ENCODE measurements at places on chromosomes 4 and X.

GRCh38 chr4:151614561-151614960, 146.2 kb downstream of the GATB start:
- no peak for DNase-seq

DNA sequence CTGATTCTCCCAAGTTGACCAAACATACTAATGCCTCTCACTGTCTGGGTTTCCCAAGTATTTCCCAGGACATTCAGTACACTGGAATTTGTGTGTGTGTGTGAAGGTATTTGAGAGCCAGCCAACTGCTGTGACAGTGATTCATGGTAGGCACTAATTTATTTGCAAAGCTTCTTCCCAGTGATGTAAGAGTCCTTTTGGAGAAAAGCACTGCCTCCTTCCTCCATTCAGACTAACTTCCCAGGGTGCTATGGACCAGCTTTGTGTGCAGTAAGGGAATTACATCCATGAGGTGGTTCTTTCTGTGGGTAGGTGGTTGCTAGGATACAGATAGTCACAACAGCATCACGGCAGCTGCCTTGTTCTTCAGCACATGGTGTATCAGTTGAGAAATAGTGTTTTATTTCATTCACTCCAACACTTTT, 8.7 kb downstream of the EGF start:
- DNase-seq, result no peak

- DNase-seq, result no peak
These were observed 1.3 kb upstream of the INTU start for GRCh38 chr4:127631420-127631819.

- no peak for DNase-seq
These were observed 22.6 kb downstream of the SLC25A4 start for GRCh38 chr4:185165605-185166063.

- no peak for DNase-seq
These were observed 52.5 kb upstream of the TADA2B start for GRCh38 chr4:6990661-6991060.

GRCh38 chr4:61984260-61984909, 784.3 kb downstream of the ADGRL3 start:
- DNase-seq, result no peak

DNA sequence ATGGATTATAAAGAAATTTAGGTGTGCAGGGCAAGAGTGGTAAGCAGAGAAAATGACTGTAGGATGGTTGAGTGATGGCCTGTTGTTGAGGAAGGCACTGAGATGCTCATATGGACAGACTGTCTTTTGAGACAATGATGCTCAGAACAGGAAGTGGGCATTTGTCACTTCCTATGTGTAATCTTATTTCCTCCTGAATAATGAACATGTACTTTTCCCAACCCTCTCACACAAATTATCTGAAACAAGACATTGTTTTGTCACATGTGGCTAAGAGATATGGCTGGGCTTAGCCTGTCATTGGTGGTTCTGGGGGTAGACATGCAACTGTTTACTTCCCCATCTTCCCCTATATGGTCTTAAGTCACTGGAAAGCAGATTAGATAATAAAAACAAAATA, 240.5 kb downstream of the CFAP47 start:
- DNase-seq, result no peak

- DNase-seq, result no peak
These were observed 17.2 kb downstream of the NKX6-1 start for GRCh38 chr4:84481860-84482245.

DNA sequence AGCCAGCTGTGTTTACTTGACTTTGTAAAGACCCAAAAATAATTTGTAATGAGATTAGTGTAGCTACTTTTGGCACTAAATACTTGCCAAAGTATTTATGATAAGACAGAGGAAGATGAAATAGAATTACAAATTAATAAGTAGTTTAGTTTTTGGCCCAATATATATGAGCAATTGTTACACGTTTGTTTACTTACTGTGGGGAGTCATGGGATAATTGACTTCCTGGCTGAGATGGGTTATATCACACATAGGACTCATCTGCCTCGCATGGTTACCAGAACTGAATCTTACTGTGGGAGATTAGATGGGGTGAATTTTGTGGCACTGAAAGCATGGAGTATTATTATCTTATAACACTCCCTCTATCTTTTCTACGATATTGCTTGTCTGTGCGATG, 66.6 kb downstream of the INTS12 start:
- no peak for DNase-seq

GRCh38 chr4:136540747-136541146, 991.5 kb downstream of the PCDH18 start:
- DNase-seq, result no peak

DNA sequence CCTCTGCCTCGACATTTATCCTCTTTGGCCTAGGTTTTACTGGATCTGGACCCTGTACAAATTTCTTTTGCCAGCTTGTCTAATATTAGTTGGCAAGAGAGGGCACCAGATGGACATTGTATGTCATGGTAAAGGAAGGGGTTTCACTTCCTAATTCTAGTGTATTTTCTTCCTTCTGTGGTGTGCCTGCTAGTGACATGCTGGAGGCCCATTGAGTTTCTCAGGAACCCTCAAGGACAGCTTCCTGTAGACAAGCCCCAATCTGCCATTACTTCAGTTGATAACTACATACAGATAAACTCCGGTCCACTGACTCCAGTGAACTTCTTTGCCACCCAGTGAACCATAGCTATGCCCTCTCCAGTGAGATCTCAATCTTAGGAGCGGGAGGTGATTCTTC, 116.9 kb downstream of the STPG2 start:
- DNase-seq, result no peak

DNA sequence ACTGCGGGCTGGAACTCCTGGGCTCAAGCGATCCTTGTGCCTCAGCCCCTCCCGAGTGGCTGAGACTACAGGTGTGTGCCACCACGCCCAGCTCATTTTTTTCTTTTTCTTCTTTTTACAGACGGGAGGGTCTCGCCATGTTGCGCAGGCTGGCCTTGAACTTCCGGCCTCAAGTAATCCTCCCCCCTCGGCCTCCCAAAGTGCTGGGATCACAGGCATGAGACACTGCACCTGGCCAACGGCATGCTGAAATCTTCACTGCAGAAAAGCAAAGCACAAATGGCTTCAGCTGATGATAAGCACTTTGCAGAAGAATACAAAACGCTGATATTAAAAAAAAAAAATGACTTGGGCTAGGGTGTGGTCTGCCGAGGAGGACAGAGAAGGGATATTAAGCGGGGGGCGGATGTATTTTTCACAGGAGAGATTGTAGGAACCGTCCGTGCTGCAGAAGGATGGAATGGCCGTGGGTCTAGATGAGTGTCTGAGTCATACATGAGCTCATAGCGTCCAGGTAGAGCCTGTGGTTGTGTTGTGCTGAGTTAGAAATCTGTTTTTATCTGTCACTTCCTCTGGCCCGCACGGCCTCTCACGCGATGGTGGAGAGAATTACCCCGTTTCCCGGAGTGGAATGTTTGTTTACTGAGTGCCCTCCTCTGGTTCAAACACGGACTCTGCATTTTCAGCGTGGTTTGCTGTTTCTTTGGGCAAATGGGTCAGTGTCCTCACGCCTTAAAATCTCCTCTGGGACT, 8.5 kb upstream of the AKAP17A start:
- DNase-seq, result no peak

- DNase-seq, result no peak
These were observed 1.1 kb downstream of the BMPR1B start for GRCh38 chr4:94758700-94759399.

GRCh38 chr4:169795585-169795984, 37.8 kb upstream of the HPF1 start:
- DNase-seq, result no peak

DNA sequence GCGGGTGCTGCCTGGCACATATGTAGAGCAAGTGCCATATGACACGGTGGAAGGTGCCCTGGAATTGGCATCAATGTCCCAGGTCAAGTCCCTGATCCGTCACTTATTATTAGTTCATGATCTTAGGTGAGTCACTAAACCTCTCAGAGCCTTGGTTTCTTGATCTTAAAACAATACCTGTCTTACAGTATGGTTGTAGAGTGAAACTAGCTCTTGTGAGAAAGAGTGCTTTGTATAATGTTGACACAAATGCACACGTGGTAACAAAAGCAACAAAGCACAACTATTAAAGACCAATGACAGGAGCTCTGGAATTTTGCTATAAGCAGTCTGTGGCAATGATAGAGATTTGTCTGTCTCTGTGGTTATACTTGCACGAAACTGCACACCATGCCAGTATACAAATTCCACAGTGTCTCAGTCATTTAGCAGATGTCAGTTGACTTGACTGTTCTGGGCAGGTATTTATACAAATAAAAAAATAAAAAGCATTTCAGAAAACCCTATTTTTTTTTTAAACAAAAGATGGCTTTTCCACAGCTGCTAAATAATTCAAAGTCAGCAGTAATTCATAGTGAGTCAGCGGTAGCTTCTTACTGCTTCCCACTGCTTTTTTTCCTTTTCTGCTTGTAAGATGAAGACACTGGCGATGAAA, 19.7 kb upstream of the ACSL1 start:
- DNase-seq, result no peak

DNA sequence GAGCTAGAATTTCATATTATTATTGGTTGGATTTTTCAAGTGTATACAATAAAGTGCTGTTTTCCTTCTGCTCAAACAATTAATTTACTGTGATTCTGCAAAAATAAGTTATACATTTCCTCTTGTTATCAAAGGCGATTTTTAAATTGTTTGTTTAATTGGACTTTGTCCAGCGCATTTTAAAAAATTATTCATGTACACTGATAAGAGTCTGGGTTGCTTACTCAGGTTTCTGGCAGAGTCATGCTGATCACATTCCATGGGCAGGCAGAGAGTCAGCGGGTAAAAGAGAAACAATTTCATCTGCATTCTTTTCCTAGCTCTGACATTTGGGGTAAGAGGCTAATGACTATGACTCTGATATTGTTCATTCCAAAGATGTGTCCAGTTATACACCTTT, 8.9 kb downstream of the FAT4 start:
- DNase-seq, result no peak

DNA sequence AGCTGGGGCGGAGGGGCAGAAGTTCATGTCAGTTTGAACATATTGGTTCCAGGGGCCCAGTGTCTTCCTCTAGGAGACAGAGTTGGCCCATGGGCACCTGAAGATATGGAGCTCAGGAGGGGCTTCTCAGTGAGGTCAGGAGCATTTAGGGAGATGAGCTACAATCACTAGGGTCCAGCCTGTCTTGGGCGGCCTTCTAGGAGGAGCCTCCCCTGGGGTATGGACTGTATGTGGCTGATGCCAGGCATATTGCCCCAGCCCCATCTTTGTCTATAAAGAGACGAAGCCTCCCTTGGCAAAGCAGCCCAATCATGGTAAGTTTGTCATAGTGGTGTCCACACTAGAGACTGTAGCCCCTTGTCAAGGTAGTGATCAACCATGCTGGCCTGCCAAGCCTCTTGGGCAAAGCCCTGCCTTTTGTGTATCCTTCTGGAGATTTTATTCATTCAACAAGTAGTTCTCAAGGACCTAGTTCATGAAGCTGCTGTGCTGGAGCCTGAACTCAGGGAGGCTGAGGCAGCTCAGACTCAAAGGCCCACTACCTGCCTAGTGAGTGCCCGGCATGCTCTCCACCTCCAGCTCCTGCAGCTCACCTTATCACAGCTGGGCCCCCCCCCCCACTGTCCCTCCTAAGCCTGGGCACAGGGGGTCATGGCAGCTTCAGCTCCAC, 5.4 kb upstream of the CNGA2 start:
- DNase-seq, result no peak

DNA sequence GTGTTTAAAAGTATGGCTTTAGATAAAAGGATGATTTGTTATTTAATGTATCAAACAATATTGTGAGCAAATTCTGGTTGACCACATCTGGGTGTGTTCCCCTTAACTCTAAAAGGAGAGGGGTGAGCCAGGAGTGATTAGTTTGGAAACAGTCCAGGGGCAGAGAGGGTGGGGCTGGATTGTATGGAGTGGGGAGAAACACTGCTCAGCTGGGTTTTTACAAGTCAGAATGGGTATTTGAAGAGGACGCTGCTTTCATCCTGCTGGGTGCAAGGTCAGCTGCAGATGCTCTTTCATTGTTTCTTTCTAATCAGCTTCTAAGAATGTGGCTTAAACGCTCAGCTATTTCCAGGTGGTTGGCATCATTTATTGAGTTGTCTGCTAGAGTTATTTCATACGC, 82.8 kb upstream of the LIMCH1 start:
- no peak for DNase-seq

DNA sequence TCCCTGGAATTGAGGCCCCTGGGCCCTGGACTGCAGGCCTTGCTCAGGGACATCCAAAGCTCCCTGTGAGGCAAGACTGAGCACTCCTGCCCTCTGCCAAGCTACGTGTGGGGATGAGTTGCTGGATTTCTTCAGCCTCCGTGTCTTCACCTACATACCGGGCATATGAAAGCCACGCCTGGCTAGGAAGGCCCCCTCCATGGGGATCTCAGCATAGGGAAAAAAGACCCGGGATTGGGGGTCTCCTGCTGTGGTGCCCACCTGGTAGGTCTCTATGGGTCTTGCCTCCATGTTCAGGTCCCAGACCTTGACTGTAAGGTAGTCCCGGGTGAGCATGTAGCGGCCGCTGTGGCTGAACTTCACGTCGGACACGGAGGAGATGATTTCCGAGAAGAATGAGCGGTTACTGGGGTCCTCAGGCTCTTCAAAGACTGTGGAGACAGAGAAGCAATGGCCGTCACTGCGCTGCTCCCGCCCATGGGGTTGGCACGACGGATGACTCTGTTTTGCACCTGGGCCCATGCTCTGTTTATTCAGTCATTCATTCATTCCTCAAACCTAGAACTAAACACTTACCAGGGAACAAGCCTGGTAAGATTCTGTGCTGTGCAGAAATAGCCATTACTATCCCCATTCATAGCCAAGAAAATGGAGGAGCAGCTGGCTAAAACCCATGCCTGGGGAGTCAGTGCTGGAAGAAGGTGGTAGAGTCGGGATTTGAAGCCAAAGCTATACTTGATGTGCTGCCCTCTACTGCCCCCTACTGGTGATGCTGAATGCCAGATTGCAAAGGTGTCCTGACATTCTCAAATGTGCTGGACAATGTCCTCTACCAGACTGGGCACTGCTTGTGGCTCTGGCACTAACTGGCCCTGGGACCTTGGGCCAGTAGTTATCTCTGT, 63.9 kb downstream of the WFS1 start:
- no peak for DNase-seq

DNA sequence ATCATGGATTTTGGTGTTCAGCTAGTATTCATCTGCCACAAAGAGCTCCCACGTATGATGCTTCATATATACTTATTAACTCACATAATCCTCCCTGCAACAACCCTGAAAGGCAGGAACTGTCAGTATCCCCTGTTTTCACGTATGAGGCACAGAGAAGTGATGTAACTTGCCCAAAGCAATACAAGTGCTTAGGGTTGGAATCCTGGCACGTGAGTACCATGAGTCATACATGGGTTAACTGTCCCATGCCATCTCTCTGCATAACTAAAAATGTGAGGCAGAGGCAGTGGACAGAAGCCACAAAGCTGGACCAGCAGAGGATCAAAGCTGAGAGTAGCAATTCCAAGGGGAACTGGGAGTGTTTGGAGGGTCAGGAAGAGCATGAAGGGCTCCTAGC, 35.7 kb upstream of the EGFL6 start:
- no peak for DNase-seq

DNA sequence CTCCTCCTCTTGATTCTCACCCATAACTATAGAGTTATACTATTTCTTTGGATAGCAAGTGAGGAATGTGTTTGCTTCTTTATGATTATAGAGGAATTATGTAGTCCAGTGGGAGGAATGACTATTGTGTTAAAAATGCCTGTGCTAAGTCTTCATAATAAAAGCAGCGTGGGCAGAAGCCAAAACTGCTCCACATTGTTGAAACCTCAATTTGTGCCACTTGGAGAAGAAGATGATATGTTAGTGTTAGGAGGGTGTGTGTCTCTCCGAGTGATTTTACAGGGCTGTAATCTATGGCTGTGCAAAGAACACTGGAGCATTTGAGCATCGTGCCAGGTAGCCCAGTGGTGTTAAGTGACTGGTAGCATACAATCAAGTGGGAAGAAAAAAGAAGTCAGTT, 74.3 kb downstream of the FRAS1 start:
- no peak for DNase-seq

GRCh38 chr4:104352211-104352610, 142.5 kb downstream of the CXXC4 start:
- DNase-seq, result no peak

Data from stimulated activated CD4-positive, alpha-beta T cell treated with anti-CD3 and anti-CD28 coated beads, Interleukin-1b, Interleukin-23, amount 100 ng/mL, for 1 hour (primary cell).